Psoas muscle (tissue), 8 donors: ENCODE measurements at places on chromosomes 1 and 21.

DNA sequence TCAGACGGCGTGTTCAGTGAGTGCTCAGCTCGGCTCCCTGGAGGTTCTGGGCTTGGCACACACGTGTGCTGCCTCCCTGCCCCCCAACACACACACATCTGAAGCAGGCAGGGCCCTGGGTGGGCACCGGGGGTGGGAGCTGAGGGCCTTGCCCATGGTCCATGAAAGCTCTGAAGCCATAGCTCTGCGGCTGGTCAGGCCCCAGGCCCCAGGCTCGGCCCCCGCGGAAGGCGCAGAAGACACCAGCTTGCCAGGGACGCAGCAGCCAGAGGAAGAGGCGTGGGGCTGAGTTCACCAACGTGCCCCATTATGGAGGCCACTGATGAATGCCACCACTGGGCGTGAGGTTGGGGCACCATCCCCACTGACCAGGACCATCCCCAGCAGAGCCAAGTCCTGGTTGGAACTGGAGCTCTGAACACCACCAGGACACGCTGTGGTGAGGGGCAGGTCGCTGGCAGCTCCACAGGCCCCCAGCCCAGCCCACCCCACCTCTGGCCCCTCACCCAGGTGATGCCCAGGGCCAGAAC, 4.2 kb downstream of the AURKAIP1 start:
- peak; percentile 53 for DNase-seq

DNA sequence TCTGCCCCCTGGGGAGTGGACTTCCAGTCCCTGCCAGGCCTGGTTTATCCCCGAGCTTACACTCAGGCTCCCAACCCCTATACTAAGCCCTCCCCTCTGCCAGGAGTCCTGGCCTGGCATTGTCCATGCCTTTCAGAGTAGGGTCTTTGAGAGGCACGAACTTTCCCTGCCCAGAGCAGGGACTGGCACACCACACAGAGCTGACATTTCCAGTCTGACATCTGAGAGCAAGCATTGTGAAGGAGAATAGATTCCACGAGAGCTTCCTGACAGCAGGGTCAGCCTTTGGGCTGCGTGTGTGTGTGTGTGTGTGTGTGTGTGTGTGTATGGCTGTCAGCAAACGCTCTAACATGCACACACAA, 59.5 kb upstream of the LAPTM5 start:
- no peak for DNase-seq

DNA sequence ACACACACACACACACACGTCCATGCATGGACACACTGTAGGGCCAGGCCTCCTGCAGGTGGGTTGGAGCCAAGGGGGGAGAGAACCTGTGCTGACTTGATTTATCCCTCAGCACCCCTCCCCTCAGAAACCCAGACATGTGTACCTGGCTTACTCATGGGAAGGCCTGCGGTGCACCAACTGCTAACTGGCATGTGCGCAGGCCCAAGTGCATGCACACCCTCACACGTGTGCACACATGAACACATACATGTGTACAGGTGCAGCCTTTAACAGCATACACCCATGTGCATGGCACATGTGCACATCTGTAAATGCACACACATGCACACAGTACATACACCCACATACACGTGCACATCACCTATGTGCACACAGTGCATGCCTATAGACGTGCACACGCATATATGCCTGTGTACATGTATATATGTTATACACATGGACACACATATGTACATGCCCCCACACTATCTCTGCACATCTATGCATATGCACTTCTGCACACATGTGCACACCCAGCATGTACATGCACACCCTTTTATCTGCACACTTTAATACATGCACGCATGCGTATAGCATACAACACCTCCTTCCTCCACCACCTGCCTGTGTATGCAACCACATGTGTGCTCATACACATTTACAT, 67.5 kb downstream of the TRIM11 start:
- DNase-seq, result no peak

DNA sequence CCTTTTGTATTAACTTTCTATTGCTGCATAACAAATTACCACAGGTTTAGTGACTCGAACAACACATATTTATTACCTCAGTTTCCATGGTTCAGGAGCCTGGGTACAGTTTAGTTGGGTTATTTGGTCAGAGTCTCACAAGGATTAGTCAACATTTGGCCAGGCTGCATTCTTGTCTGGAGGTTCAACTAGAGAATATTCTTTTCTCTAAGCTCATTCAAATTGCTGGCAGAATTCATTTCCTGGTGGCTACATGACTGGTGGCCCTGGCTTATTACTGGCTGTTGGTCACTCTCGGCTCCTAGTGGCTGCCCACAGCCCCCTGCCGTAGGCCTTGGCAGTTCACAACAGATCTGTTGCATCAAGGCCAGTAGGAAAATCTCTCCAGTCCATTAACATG, 81.1 kb upstream of the ADAR start:
- DNase-seq, result no peak

- DNase-seq, result peak; percentile 84
These were observed 20.4 kb downstream of the AGRN start for GRCh38 chr1:1040004-1040991.

DNA sequence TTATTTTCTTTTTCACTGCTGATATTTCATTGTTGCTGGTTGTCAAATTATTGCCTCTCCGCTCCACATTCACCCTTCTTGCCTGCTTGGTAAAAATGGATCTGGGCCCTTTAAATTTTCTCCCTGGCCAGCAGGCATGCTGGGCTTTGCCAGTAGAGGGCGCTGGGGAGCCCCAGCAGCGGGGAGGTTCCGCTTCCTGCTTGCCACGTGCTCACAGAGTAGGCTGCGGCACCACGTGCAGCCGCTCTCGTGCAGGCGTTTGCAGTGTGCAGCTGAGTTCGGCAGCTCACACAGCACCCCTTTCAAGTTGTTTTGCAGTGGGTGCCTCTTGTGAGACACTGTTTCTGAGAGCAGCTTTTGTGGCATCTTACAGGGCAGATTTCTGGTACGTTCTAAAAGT, at the start of gene ACTL8:
Gene ACTL8 (plus strand): TSS at position 214 of the 400 bp plus-strand sequence. CDS start 67,676 bp downstream, outside the sequence.
- no peak for DNase-seq

GRCh38 chr1:228405979-228406228, 731 bp downstream of the TRIM11 start:
- DNase-seq, result no peak

GRCh38 chr1:17611991-17612390, 72.5 kb downstream of the ARHGEF10L start:
- DNase-seq, result no peak

DNA sequence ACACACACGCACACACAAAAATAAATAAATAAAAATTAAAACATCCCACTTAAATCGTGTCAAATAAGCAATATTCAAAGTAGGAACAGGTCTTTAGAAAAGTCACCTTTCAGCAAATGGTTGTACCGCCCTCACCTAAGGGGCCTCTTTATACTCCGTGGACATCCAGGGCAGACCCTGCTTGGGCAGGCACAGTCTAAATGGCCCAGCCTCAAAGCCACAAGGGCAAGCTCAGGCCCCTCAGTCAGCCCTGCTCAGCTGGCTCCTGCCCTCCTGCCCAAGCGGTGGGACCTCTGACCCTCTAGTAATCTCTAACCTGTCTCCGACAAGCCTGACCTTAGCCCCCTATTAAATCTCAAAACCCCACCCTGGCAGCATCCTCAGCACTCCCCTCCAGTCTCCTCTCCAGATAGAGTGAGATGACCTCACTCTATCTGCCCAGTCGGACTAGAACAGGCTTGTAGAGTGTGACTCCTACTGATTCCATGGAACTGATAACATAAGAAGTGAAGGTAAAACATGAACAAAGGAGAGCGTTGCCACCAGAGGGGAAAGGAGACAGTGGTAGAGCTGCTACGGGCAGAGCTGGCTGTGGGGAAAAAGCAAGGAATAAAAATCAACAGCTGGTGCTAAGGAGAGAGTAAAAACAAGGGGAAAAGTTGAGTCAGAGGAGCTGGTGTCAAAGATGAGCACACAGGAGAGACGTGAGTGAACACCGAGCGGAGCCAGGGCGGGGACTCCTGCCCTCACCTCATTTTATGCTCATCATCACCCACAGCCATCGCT, 36.0 kb downstream of the SIPA1L2 start:
- no peak for DNase-seq

GRCh38 chr1:5770981-5771765, 221.1 kb downstream of the NPHP4 start:
- DNase-seq, result peak; percentile 66

DNA sequence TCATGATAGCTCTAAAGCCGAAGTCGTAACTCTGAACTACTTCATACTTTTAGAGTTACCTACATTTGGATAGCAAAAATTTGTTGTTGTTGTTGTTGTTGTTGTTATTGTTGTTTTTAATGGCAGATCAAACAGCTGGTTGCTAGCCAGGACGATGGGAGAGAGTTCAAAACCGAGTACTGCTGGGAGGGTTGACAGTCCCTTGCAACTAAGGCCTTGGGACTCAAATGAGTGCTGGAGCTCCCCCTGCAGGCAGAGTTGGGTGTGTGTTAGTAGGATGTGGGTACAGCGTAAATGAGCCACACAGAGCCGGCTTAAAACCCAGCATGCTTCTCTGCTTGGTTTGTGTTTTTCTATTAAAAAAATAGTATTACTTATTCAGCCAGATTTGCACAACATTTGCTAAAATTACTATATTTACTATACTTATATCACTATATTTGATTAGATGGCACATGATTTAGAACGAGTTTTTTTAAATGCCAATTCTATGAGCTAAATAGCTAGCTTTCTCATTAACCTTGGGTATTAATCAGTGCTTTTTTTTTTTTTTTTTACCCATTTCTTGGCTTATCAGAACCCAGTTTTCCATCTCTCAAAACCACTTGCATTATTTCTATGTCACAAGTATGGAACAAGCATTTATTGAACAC, 129.2 kb upstream of the SYT6 start:
- peak; percentile 88 for DNase-seq

DNA sequence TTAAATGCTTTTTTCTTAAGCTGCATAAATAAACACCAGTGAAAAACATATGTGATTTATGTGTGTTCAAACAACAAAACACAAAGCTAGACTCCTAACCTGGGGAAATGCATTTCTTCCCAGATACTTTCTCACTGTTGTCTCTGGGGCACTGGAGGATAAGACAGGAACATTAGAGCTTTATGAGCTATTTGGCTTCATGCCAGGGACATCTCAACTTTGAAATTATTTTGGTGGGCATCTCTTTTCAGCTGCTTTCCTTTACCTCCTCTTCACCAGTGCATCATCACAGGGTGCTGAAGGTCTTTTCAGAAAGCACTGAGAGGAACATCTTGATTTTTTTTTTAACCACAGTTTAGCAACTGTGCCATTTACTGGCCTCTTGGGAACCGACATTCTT, 212.9 kb downstream of the DNM3 start:
- no peak for DNase-seq

DNA sequence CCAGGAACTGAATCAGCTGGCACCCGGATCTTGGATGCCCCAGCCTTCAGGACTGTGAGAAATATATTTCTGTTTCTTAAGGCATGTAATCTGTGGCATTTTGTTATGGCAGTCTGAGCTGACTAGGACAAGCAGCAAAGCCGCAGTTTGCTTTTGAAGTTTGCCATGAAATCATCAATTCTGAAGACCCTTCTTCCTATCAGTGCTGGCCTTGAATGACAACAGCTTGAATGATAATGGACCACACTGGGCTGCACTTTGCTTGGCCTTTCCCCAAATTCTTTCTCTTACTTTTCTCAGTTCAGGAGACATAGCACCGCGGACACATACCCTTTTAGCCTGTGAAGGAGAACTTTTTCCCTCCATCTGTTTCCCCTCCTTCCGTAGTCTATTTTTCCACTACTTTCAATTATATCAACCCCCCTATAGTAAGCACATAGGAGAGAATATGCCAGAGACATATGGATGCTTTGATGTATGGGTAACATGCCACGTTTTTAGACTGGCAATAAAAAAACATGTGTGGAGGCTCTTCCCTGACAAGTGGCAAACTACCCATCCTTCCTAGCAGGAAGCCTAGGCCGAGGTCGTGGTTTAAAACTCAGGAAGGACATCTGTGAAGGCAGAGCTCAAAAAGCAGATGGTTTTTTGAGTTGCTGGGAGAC, 42.9 kb downstream of the HLX start:
- DNase-seq, result no peak

- DNase-seq, result no peak
These were observed 127.3 kb downstream of the CAMTA1 start for GRCh38 chr1:6912518-6912917.

GRCh38 chr1:190258003-190258402, 219.7 kb downstream of the BRINP3 start:
- DNase-seq, result peak; percentile 24

DNA sequence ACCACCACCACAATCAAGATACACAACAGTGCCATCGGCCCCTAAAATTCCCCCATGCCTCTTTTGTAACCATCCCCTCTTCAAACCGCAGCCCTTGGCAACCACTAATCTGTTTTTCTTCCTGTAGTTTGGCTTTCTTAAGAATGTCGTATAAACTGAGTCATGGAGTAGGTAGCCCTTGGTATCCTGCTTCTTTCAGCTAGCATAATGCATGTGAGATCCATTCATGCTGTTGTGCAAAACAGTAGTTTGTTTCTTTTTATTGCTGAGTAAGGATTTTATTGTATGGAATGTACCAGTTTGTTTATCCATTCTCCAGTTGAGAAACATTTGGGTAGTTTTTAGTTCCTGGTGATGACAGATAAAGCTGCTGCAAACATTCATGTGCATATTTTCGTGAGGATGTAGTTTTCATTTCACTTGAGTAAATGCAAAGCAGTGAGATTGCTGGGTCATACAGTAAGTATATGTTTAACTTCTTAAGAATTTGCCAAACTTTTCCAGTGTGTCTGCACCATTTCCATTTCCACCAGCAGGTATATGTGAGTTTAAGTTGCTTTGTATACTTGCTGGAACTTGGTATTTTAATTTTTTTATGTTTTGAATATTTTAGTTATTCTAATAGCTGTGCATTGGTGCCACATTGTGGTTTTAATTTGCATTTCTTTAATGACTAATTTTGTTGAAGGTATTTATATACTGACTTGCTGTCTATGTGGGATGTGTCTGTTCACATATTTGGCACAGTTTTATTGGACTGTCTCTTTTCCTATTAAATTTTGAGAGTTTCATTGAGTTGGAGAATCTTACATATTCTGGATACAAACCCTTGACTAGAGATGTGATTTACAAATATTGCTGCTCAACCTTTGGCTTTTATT, 148.4 kb upstream of the MAP1LC3C start:
- DNase-seq, result no peak

- DNase-seq, result no peak
These were observed 247.6 kb downstream of the KCNJ6 start for GRCh38 chr21:37668462-37669239.

DNA sequence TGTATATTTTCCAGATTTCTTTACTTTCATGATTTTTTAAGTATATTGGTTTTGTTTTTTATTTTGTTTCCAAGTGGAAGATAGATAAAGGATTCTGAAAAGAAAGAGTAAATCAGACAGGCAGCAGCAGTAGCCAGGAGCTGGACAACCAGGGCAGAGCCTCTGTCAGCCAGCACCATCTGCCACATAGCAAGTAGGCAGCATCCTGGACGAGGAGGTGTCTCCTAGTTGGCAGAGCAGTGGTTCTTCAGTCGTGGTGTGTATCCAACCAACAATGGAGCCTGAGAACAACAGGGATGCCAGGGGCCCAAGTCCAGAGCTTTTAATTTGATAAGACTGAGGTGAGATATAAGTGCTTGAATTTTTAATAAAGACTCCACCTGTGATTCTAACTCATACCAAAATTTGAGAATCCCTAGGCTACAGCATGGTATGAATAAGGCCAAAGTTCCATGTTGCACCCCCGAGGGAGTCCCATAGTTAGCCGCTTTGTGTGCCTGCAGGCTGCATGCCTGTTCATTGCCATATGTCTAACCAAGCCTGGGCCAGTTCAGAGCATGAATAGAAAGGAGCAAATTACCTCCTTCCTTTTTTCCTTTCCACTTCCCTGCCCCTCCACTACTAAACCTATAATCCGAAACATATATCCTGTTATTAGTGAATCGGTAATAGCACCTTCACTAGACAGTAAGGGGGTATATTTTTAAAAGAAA, 153.2 kb downstream of the NTNG1 start:
- DNase-seq, result no peak

GRCh38 chr1:235708390-235708962, 58.9 kb upstream of the GNG4 start:
- DNase-seq, result no peak
